HTR-8/SVneo (cell line): ENCODE measurements at places on chromosomes 5 and 9.
A peak's percentile ranks its signal among the peaks of the same experiment; 100 is the strongest.

DNA sequence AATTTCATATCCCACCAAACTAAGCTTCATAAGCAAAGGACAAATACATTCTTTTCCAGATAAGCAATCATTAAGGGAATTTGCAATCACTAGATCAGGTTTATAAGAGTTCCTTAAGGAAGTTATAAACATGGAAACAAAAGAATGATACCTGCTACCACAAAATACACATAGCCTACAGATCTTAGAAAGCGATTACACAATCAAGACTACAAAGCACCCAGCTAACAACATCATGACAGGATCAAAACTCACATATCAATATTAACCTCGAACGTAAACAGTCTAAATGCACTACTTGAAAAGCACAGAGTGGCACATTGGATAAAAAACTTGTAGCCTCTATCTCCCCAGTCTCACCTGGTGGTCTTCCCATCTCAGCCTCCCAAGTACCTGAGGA lies 512.4 kb upstream of the PTGER4 start:
- DNase-seq, result no peak

DNA sequence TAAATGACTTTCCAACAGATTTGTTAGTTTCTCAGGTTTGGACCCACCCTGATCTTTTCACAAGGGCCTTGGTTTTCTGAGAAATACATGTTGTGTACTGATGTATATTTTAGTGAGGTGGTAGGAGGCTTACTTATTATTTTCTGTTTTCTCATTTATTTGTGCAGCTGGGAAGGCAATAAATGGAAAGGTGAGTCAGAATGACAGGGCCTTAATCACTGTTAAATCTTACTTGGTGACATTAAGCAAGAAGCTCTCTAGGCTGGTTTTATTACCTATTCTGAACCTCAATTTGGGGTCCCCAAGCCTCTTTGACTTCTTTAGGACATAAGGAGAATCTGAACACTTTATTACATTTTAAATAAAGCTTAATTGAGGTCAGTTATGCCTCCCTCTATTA lies 214.0 kb upstream of the DAB2 start:
- DNase-seq, result no peak

DNA sequence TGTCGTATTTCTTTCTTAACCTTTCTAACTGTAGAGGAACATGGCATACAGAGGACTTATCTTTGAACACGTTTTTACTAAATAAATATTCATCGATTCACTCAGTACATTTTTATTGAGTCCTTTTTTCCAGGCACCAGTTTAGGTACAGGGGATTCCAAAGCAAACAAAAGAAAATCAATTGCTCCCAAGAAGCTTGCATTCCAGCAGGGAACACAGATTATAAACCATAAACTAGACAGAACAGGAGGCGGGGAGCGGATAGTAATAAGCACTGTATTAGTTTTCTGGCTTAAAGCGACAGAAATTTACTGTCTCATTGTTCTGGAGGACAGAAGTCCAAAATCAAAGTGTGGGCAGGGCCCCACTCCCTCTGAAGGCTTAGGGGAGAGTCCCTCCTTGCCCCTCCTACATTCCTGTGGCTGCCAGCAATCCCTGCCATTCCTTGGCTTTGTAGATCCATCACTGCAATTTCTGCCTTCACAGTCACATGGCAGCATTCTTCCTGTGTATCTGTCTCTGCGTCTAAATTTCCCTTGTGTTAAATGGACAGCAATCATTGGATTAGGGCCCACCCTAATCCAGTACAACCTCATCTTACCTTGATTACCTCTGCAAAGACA lies 115.5 kb downstream of the COL23A1 start:
- no peak for DNase-seq

- DNase-seq, result no peak
These were observed 113.8 kb downstream of the MEF2C start for GRCh38 chr5:88769165-88769564.

DNA sequence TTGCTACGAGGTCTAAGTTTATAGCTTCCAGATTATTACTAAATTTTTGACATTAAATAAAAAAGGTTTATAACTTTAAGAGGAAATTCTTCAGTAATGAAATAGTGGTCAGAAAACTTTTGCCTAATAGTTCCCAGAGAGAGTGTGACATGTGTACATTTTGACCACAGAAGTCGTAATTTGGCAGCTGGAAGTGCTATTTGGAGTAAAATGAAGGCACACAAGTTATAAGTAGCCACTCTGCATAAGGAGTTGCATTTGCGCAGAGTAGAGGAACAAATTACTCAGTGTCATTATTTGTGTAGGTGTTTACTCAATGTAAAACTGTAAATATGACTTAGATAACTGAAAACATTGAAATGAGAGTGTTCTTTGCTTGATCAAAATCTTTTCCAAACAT lies 408.4 kb downstream of the CCDC171 start:
- DNase-seq, result no peak

- DNase-seq, result no peak
These were observed 18.1 kb downstream of the KDM3B start for GRCh38 chr5:138370537-138370936.

GRCh38 chr5:36060420-36060887 lies 6.2 kb downstream of the UGT3A2 start:
- DNase-seq, result peak; percentile 56

- no peak for DNase-seq
These were observed 15.7 kb upstream of the GRHPR start for GRCh38 chr9:37406603-37407401.

- DNase-seq, result no peak
These were observed 21.0 kb upstream of the UBLCP1 start for GRCh38 chr5:159241946-159242552.

- DNase-seq, result no peak
These were observed 13.4 kb upstream of the GRHPR start for GRCh38 chr9:37408933-37409710.

GRCh38 chr5:52880541-52880940 lies 92.8 kb downstream of the ITGA1 start:
- no peak for DNase-seq

- DNase-seq, result no peak
These were observed 4.1 kb upstream of the TOR1A start for GRCh38 chr9:129828051-129828450.

- no peak for DNase-seq
These were observed 418.1 kb downstream of the PRR16 start for GRCh38 chr5:120882038-120882775.
